ENCODE measurements at places on chromosomes 16 and 17.
A peak's percentile ranks its signal among the peaks of the same experiment; 100 is the strongest.

GRCh38 chr17:59470624-59471297 is 94.6 kb upstream of the DHX40 start:
- DNase-seq: no peak

- no peak for DNase-seq
Measured at GRCh38 chr17:21286066-21286770, 1.7 kb downstream of the MAP2K3 start.

- DNase-seq: no peak
Measured at GRCh38 chr16:62100651-62101050, 64.4 kb upstream of the CDH8 start.

DNA sequence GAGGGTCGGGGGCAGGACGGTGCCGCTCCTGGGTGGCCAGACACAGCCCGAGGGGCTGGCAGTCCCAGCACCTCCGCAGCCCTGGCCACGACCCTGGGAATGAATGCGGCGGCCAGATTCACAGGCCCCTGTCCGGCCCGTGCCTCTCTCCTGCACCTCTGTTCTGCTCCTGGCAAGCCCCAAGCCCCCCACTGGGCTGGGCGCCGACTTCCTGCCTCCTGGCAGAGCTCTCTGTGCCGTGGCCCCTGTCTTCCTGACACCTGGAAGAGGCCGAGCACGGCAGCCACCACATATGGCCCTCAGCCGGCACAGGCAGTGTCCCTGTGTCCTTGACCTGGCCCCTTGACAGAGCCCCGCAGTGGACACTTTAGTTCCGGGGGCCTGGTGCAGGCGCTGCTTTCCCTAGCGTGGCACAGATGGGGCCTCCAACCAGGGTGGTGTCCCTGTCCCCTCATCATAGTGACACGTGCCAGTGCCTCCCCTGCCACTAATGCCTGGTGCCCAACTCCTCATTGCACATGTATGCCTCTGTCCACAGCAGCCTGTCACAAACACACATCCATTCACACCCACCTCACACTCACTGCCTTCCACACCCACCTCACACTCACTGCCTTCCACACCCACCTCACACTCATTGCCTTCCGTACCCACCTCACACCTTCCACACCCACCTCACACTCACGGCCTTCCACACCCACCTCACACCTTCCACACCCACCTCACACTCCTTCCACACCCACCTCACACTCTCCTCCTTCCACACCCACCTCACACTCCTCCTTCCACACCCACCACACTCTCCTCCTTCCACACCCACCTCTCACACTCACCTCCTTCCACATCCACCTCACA is 110.6 kb upstream of the PLCG2 start:
- no peak for DNase-seq

DNA sequence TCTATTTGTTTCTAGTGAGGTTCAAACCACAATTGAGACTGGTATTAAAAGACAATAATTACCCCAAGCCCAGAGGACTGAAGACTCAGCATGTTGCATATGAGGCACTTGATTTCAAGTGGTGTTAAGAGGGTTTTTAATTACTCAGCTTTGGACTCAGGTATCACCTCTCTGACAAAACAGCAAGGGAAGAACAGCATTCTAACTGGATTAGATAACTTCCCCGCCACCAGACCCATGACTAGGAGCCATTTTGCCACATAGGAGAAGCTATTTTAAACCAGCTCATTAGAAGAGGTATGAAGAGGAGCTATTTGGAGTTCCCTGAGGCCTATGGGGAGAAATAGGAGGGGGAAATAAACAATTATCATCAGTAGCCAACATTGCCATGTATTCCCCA is 226.1 kb upstream of the TOX3 start:
- no peak for DNase-seq

DNA sequence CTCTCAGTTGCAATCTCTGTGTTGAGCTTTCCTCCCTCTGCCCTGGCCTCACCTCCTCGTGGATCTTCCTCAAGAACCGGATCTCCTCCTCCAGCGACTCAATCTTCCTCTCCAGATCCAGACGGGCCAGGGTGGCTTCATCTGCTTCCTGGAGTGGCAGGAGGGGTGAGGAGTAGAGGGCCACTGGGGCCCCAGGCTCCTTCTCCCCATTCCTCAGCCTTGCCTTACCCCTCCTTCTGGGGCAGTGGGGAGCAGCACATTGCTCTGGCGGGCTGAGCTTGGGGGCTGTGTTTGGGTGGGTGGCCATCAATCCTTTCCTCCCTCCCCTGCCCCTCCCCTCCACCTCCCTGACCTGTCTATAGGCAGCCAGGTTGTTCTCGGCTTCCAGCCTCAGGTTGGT is 1.6 kb downstream of the GFAP start:
- no peak for DNase-seq

DNA sequence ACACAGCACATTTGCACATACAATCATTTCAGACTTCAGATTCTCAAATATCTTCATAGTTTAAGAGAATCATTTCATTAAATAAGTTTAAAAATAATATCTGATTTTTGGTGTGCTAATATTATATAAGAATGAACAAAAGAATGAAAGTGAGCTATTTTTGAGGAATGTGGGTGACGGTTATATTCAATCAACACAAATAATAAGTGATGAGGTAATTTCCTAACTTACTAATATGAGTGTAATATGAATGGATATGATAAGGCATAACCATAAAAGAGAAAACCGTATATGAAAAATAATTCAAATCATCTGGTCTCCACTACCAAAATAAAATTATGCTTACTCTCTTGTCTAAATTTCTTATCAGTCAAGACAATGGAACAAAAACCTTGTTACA is 68.4 kb upstream of the NACA2 start:
- no peak for DNase-seq

- DNase-seq: peak; percentile 35
Measured at GRCh38 chr17:29761040-29761761, 138.5 kb upstream of the CORO6 start.

DNA sequence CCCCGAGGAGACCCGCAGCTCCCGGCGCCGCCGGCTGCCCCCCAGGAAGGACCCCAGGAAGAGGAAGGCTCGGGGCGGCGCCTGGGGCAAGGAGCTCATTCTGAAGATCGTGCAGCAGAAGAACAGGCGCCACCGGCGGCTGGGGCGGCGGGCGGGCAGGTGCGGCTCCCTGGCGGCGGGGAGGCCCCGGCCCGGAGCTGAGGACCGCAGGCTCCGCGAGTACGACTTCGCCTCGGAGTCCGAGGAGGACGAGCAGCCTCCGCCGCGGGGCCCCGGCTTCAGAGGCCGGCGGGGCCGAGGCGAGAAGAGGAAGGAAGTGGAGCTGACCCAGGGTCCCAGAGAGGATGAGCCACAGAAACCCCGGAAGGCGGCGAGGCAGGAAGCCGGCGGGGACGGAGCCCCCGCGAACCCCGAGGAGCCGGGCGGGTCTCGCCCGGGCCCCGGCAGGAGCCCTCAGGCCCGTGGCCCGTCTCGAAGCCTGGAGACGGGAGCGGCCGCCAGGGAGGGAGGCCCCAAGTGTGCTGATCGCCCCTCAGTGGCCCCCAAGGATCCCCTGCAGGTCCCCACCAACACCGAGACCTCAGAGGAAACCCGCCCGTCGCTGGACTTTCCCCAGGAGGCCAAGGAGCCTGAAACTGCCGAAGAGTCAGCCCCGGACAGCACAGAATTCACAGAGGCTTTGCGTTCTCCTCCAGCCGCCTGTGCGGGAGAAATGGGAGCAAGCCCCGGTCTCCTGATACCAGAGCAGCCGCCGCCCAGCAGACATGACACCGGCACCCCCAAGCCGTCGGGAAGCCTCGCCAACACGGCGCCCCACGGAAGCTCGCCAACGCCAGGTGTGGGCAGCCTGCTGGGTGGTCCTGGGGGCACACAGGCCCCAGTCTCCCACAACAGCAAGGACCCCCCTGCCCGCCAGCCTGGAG is 22.3 kb upstream of the ZFPM1 start:
- no peak for DNase-seq

- DNase-seq: no peak
Measured at GRCh38 chr17:57948555-57949420, 6.4 kb downstream of the CUEDC1 start.

DNA sequence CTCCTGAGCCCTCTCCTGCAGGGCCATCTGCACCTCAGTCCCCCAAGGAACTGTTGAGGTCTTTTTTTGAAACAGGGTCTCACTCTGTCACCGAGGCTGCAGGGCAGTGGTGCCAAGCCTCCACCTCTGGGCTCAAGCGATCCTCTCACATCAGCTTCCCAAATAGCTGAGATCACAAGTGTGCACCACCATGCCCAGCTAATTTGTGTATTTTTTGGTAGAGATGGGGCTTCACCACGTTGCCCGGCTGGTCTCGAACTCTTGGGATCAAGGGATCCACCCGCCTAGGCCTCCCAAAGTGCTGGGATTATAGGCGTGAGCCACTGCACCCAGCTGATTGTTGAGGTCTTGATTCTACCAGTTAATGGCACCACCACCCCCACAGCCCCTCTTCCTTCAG is 27.9 kb upstream of the ENDOV start:
- no peak for DNase-seq
